ENCODE measurements at places on chromosomes 1 and 21.

DNA sequence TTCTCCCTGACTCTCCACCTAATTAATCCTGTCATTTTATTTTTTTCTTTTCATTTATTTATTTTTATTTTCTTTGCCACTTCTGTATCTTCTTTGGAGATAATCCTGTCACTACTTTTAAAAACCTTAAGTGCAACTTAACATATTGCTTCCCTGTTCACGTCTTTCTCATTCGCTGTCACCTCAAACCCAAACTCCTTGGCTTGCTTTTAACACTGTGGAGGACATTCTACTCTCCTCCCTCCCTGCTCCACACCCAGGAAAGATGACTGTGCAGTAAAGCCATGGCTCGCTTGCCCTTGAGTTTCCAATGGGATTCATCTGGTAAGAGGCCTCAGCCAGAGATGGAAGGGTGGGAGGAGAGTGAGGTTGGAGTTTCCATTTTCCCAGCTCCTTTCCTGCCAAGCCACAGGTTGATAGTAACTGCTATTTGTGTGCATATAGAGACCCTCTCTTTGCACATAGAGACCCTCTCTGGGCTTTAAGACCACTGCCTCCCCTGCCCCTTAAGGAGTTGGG, 6.4 kb upstream of the BRWD1 start:
- DNase-seq = no peak

GRCh38 chr1:183609313-183609712, 19.1 kb upstream of the NCF2 start:
- DNase-seq = no peak

GRCh38 chr1:245997471-245998258, 509.4 kb downstream of the SMYD3 start:
- DNase-seq = no peak

GRCh38 chr21:33761441-33762036, 119.2 kb downstream of the ITSN1 start:
- no peak for DNase-seq

- no peak for DNase-seq
Observed at GRCh38 chr1:161824618-161825017, 58.5 kb downstream of the ATF6 start.

DNA sequence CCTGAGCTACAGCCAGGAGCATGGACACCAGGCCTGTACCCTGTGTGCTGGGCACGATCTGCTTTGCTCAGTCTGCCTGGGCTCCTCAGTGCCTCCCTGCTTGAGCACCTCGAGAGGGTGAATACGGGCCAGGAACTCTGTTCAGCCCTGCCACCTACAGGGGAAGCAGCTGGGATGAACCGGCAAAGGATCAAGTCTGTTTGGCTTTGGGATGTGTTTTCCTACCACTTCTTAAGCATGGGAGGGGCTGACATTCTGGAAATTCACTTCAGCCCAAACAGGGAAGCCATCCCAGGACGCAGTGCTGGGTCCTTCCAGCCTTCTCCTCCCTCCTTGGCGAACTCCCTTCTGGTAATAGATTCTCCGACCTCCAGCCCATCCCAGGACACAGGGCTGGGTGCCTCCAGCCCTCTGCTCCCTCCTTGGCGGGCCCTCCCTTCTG, 55.8 kb upstream of the SELENON start:
- no peak for DNase-seq

- no peak for DNase-seq
Observed at GRCh38 chr1:173134800-173135199, 72.3 kb downstream of the TNFSF4 start.

DNA sequence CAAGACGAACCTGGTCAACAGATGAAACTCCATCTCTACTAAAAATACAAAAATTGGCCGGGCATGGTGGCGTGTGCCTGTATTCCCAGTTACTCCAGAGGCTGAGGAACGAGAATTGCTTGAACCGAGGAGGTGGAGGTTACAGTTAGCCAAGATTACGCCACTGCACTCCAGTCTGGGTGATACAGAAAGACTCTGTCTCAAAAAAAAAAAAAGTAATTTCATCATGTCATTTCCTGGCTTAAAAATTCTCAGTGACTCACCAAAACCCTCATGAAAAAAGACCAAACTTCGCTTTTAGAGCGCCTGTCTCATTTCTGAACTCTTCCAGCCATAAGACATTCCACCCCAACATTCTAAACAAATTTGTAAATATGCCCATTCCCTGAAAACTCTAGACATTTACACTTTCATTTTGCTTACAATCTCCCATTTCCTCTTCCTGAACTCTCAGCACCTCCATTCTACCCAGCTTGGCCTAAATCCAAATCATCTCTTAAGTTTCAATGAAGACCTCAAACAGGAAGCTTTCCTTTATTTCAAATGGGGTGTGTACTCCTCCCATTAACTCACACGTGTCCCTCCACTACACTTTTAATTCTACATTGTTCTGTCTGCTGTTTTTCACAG, 50.5 kb upstream of the PRRC2C start:
- DNase-seq = no peak

GRCh38 chr21:19458295-19458694, 1054.7 kb upstream of the TMPRSS15 start:
- DNase-seq = no peak

GRCh38 chr1:151455966-151456365, 3.3 kb downstream of the POGZ start:
- DNase-seq = no peak

DNA sequence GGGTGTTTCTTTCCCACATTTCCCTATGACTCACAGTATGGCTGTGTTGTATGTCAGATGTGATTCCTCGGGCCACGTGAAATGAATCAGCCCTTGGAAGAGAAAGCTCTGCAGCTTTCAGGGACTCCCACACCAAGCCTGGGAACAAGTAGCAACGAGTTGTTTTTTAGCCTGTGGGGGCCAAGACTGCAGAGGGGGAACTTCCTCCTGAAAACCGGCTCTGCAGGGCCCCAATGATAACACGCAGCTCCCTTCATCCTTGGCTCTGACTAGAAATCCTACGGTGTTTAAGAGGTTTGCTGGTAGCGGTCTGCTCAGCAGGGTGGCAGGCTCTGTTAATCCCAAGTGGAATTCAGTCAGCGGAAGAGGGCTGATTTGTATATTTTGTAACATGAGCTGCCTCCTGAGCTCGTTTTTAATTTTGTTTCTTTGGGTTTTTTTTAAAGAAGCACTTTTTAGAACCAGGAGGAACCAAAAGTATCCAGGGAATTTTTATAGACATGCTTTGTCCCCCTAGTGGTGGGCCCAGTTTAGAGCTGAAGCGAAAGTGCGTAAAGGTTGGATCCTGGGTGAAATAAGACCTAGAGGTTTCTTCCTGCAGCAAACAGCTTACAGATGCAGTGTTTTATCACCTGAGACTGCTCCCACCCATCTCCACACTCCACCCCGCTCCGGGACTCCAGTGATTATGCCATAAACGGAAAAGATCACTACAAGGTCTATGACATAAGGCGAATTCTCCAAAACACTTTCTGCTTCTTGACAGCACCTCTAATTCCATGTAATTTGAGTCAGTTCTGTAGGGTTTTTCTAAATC, 48.8 kb downstream of the LAMC2 start:
- no peak for DNase-seq

- no peak for DNase-seq
Observed at GRCh38 chr1:105180789-105181188, 1431.1 kb downstream of the AMY1C start.

- DNase-seq = no peak
Observed at GRCh38 chr1:34865573-34865972, 6.0 kb upstream of the SMIM12 start.

GRCh38 chr21:22657781-22658180, 1659.6 kb downstream of the NCAM2 start:
- DNase-seq = no peak

- no peak for DNase-seq
Observed at GRCh38 chr1:175944591-175944990, 201.2 kb upstream of the TNR start.

GRCh38 chr1:2807036-2807435, 5.5 kb upstream of the TTC34 start:
- no peak for DNase-seq

DNA sequence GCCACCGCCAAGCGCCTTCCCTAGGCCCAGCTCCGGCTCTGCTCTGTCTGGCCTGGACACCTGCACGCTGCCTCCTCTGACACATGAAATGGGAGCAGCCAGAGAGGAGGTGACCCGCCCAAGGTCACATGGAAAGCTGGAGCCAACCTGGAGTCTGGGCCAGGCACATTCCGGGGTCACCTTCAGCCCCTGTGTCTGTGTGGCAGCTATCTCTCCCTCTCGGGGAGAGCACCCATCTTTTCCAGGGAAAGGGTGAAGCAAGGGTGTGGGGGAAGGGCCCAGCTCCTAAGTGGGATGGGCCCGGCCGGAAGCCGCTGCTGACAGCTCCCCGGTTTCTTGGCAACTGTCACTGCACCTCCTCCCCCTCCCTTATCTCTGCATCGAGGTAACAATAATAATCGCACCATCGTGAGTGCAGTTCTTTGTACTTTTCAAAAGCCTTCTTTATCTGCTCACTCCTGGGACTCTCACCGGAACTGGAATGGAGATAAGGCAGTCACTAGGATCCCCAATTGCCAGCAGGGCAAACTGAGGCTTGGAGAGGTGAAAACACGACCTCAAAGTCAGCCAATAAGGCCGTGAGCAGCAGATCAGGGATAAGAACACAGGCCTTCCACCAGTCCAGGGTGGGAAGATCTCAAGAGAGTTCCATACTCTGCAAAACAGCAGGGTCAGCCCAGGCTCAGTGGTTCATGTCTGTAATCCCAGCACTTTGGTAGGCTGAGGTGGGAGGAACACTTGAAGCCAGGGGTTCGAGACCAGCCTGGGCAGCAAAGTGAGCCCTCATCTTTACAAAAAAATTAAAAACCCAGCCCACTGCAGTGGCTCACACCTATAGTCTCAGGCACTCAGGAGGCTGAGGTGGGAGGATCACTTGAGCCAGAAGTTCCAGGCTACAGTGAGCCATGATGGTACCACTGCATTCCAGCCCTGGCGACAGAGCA, 36.9 kb downstream of the RAP1GAP start:
- DNase-seq = no peak

- DNase-seq = no peak
Observed at GRCh38 chr21:33750017-33750416, 107.7 kb downstream of the ITSN1 start.

DNA sequence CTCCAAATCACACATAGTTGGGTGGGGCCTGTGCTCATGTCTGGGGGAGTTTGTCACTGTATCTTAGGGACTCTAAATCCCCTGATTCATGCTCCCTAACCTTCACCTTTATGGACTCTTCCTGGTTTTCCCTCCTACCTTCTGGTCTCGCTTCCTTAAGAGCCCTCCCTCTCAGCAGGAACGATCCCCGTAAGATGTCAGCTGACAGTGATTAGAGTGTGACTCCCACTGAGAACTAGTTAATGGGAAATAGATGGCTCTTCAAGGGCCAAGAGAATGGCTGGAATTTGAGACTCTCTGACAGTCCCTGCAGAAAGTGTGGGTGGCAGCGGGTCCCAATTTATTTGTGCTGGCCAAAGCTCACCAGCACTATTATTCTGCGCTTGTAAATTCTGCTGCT, 22.0 kb downstream of the LYPD8 start:
- no peak for DNase-seq

GRCh38 chr1:29703596-29704370, 467.5 kb downstream of the PTPRU start:
- DNase-seq = no peak

GRCh38 chr1:227556288-227556687, 7.1 kb upstream of the ZNF678 start:
- DNase-seq = no peak

Data from stimulated activated CD4-positive, alpha-beta T cell treated with anti-CD3 and anti-CD28 coated beads, TNF-alpha, amount 100 ng/mL, for 1 hour (primary cell).